Breast epithelium (tissue), 4 donors: ENCODE measurements at places on chromosomes 7 and 10. TPM values are rescaled to one million over a fixed set of nuclear protein-coding genes. Genes with fewer than 3 reads are reported as not detected.
A peak's percentile ranks its signal among the peaks of the same experiment; 100 is the strongest.

The SEMA3C gene
- total RNA-seq: 157 TPM

The CLCN1 gene
- not detected for total RNA-seq

The ZNF212 gene
- 9.8 TPM for total RNA-seq

GRCh38 chr7:16636555-16637101 lies 8.9 kb downstream of the ANKMY2 start:
- H3K4me1 ChIP-seq: peaks cover 5% of the 10 kb centered on the region
- H3K27ac ChIP-seq: peak overlapping the region; percentile 56
- DNase-seq: no peak
